Breast epithelium (tissue), 4 donors: ENCODE measurements at places on chromosomes 13 and 19. TPM values are rescaled to one million over a fixed set of nuclear protein-coding genes. Genes with fewer than 3 reads are reported as not detected.

GRCh38 chr19:19121371-19121770, 16.9 kb downstream of the TMEM161A start:
- no peak overlapping the region for H3K4me3 ChIP-seq
- DNase-seq: no peak
- H3K27me3 ChIP-seq: no peaks in the 10 kb centered on the region
- H3K36me3 ChIP-seq: no peaks in the 10 kb centered on the region

DNA sequence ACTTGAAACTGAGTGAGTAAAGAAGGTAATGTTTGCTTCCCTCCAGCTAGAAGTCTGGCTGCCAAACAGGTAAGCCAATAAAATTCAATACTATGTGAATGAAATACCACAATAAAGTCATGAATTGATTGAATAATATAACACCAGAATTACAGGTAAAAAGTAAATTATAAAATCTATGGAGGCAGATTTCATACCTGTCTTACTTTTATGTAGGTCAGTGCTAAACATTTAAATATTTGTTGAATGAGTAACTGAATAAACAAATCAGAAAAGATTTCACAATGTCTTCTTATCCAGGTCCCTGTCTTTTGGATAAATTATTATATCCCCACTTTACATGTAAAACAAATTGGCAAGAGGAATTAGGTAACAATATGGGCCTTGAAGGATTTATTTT, 62.7 kb downstream of the MICU2 start:
- H3K27me3 ChIP-seq: no peaks in the 10 kb centered on the region
- H3K4me3 ChIP-seq: no peak overlapping the region
- no peak overlapping the region for H3K27ac ChIP-seq
- no peaks in the 10 kb centered on the region for H3K36me3 ChIP-seq
- no peaks in the 10 kb centered on the region for H3K4me1 ChIP-seq
- no peak for DNase-seq

DNA sequence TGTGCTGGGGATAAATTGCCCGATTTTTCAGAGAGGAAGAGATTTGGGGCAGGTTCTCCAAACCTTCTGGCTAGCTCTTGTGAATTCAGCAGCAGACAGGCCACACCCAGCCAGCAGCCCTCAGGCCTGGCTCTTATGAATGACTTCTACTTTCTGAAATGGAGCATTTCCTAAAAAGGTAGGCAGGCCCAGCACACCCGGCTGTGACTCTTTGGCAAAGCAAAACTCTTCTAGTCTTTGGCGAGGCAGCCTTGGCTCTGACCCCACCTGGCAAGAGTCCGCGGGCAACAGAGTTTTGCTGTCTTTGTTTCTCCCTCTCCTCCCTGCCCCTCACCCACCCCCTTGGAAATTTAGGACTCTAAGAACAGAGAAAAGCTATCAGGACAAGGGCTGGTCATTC, 221.2 kb downstream of the ZNF536 start:
- H3K4me1 ChIP-seq: no peaks in the 10 kb centered on the region
- no peaks in the 10 kb centered on the region for H3K36me3 ChIP-seq
- H3K27me3 ChIP-seq: no peaks in the 10 kb centered on the region
- no peak overlapping the region for H3K4me3 ChIP-seq
- DNase-seq: peak; percentile 38

Gene SYNE4
- total RNA-seq: 0.16 TPM

DNA sequence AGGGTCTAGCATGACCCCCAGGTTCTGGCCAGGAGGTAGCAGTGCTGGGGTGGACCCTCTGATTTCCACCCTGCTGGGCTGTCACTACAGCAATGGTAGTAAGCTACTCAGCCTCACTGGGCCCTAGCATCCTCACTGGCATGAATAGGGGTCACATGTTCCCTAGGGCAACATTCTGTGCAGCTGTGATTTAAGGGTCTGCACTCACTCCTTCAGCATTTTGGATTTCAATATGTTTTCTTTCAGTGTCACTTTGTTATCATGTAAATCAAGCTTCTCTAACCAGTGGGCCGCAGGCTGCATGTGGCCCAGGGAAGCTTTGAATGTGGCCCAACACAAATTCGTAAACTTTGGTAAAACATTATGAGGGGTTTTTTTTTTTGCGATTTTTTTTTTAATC, 57.8 kb downstream of the SPATA13 start:
- H3K27me3 ChIP-seq: no peaks in the 10 kb centered on the region
- DNase-seq: no peak
- H3K4me1 ChIP-seq: no peaks in the 10 kb centered on the region
- H3K36me3 ChIP-seq: no peaks in the 10 kb centered on the region

DNA sequence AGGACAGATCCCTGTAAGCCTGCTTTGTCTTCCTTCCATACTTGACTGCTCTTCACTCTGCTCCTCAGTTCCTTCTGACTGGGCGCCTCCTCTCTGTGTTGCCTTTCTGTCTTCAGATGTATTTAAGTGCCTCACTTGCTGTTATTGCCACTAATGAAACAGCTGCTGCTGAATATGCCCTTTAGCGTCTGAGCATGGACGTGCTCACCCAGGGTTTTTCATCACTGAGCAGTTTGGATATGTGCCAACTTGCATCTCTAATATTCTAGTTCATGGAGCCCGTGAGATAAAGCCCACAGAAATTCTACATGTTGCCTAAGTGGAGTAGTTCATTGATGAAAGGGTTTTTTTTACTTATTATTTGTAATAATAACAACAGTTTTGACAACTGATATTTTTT, 198.2 kb downstream of the MYO16 start:
- no peaks in the 10 kb centered on the region for H3K27me3 ChIP-seq
- no peaks in the 10 kb centered on the region for H3K4me1 ChIP-seq
- H3K4me3 ChIP-seq: no peak overlapping the region
- DNase-seq: no peak
- H3K27ac ChIP-seq: no peak overlapping the region

GRCh38 chr13:45048890-45049407, 59.6 kb downstream of the GPALPP1 start:
- H3K27ac ChIP-seq: no peak overlapping the region
- no peaks in the 10 kb centered on the region for H3K27me3 ChIP-seq
- no peak for DNase-seq

DNA sequence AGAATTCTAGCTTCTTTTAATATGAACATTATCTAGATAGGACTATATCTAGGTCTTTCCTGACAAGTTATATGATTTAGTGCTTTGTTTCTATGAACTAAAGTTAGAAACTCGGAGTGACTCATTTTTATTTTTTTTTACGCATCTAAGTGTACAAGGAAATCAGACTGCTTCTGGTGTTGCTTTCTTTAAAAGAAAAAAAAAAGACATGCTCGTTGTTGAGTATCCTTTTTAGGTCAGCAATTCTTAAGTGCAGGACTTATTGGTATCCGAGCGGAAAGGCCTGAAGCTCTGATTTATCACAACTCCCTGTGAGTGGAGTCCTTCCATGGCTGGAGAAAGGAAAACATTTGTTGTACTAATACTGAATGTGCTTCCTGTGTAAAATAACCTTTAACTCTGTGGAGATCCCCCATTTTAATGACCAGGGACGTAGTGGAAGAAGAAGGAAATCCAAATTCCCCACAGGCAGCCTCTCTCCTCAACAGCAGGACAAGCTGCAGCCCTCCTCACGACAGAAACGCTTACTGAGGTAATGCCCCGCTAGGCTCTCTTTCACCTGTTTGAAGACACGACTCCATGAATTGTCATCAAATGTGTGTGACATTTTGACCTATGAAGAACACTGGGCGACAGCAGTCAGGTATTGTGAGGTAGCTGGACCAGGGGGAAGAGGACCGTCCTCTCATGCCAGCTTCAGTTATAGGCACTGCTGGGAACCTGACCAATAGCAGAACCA, 17.9 kb upstream of the POMP start:
- H3K4me1 ChIP-seq: no peaks in the 10 kb centered on the region
- H3K36me3 ChIP-seq: no peaks in the 10 kb centered on the region
- no peaks in the 10 kb centered on the region for H3K27me3 ChIP-seq
- H3K27ac ChIP-seq: peak overlapping the region; percentile 60
- H3K4me3 ChIP-seq: no peak overlapping the region
- no peak for DNase-seq

Gene KLHL1
- not detected for total RNA-seq

DNA sequence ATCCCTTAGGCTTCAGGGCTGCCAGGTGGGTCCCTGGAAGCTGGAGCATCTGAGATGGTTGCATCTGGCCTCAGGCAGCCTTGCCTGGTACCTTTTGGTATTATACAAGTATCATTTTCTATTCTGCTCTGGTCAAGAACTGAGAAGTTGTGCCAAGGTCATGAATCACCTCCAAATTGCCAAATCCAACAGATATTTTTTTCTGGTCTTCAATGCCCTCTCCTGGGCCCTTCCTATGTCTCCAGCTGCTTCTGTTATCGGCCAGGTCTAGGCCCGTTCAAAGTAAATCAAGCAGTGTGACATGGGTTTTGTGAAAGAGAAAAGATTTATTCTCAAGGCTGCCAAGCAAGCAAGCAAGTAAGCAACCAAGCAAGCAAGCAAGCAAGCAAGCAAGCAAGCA, 271.1 kb upstream of the MAB21L1 start:
- H3K27me3 ChIP-seq: no peaks in the 10 kb centered on the region
- H3K4me3 ChIP-seq: no peak overlapping the region
- H3K4me1 ChIP-seq: no peaks in the 10 kb centered on the region
- H3K27ac ChIP-seq: no peak overlapping the region
- DNase-seq: no peak

DNA sequence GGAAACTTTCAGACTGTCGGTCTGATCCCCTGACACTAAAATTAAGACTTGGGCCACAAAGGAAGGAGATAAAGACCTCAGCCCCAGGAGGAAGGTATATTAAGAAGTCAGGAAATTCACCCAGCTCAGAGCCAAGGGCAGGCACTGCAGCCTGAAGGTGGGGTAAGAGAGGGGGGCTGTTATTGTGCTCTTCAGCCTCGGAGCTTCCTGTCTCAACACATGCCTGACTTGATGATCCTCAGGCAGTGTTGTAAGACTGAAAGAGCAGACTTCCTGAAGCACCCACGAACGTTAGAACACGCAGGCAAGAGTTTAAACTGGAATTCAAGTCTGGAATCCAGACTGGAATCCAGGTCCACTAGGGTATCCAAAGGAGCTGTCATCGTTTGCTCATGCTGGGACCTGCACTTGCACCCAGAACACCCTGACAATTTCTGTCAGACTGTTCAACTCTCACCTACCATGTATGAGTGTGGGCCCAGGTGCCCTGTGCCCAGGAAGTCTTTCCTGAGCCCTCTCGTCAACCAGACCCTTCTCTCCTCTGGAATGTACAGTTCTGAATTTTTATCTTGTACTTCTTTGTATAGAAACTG, 10.7 kb upstream of the FLT1 start:
- no peak overlapping the region for H3K4me3 ChIP-seq
- H3K36me3 ChIP-seq: no peaks in the 10 kb centered on the region
- no peak for DNase-seq
- no peaks in the 10 kb centered on the region for H3K4me1 ChIP-seq
- H3K27ac ChIP-seq: no peak overlapping the region

- no peaks in the 10 kb centered on the region for H3K27me3 ChIP-seq
- peak overlapping the region; percentile 32 for H3K27ac ChIP-seq
- H3K36me3 ChIP-seq: no peaks in the 10 kb centered on the region
- peaks cover 8% of the 10 kb centered on the region for H3K4me1 ChIP-seq
- DNase-seq: no peak
- no peak overlapping the region for H3K4me3 ChIP-seq
Measured at GRCh38 chr13:80558074-80558473, 217.1 kb upstream of the SPRY2 start.

- no peak for DNase-seq
- H3K4me1 ChIP-seq: no peaks in the 10 kb centered on the region
- H3K27ac ChIP-seq: no peak overlapping the region
- no peaks in the 10 kb centered on the region for H3K27me3 ChIP-seq
Measured at GRCh38 chr19:12450844-12451243, 10.0 kb upstream of the ZNF443 start.

GRCh38 chr19:19217099-19217498, 5.3 kb downstream of the NCAN start:
- H3K27me3 ChIP-seq: no peaks in the 10 kb centered on the region
- no peaks in the 10 kb centered on the region for H3K36me3 ChIP-seq
- H3K4me1 ChIP-seq: no peaks in the 10 kb centered on the region
- H3K4me3 ChIP-seq: no peak overlapping the region
- DNase-seq: no peak

- H3K4me1 ChIP-seq: no peaks in the 10 kb centered on the region
- no peaks in the 10 kb centered on the region for H3K36me3 ChIP-seq
- H3K27ac ChIP-seq: no peak overlapping the region
- H3K4me3 ChIP-seq: no peak overlapping the region
Measured at GRCh38 chr13:44748439-44748838, 172.3 kb upstream of the TSC22D1 start.

DNA sequence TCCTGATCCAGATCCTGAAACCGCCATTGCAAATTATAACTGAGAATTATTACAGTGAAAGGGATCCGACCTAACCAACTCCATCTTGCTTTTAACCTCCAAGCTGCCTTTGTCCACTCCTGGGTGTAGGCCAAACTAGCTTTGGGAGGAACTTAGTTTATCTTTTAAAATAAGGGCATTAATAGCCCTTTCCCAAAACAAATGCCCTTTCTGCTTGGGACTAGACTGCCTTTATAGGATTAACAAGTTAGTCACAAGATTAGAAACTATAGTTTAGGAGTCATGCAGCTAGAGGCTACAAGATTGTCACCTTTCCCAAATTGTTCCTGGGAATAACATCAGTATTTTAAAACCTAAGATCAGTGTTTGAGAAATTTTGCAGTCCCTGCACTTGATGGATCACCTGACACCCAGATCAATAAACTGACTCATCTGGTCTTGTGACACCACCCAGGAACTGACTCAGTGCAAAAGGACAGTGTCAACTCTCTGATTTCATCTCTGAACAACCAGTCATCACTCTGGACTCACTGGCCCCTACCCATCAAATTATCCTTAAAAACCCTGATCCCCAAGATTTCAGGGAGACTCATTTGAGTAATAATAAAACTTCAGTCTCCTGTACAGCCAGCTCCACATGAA, 4.1 kb upstream of the ZNF841 start:
- DNase-seq: no peak
- no peak overlapping the region for H3K4me3 ChIP-seq
- no peak overlapping the region for H3K27ac ChIP-seq
- H3K36me3 ChIP-seq: no peaks in the 10 kb centered on the region

Gene CYP2A7
- total RNA-seq: not detected

- DNase-seq: no peak
- H3K4me1 ChIP-seq: no peaks in the 10 kb centered on the region
- H3K36me3 ChIP-seq: no peaks in the 10 kb centered on the region
- no peak overlapping the region for H3K27ac ChIP-seq
- no peaks in the 10 kb centered on the region for H3K27me3 ChIP-seq
Measured at GRCh38 chr13:110045202-110045601, 258.8 kb upstream of the IRS2 start.

DNA sequence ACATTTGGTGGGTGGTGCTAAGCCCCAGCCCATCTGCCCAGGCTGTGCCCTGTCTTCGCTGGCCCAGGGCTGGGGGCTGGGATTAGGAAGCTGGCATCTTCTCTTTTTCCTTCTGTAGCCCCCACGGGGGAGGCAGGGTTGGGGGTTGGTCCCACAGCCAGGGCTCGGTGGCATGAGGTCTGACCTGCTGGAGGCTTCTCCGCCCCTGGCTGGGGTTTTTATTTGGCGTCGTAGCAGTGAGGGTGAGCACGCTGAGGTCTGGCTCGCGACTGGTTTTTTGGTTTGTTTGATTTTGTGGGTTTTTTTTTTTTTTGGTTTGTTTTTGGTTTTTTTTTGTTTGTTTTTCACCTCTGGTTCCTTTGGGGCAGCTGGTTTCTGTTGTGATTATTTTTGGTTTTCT, 14.7 kb downstream of the ZNF574 start:
- H3K27me3 ChIP-seq: no peaks in the 10 kb centered on the region
- H3K36me3 ChIP-seq: no peaks in the 10 kb centered on the region
- no peak overlapping the region for H3K27ac ChIP-seq
- H3K4me3 ChIP-seq: no peak overlapping the region
- no peak for DNase-seq
